Common myeloid progenitor, CD34-positive (primary cell): ENCODE measurements at places on chromosomes 1 and 21.
A peak's percentile ranks its signal among the peaks of the same experiment; 100 is the strongest.

GRCh38 chr1:77014073-77014788 is 147.0 kb downstream of the ST6GALNAC5 start:
- no peak for DNase-seq

DNA sequence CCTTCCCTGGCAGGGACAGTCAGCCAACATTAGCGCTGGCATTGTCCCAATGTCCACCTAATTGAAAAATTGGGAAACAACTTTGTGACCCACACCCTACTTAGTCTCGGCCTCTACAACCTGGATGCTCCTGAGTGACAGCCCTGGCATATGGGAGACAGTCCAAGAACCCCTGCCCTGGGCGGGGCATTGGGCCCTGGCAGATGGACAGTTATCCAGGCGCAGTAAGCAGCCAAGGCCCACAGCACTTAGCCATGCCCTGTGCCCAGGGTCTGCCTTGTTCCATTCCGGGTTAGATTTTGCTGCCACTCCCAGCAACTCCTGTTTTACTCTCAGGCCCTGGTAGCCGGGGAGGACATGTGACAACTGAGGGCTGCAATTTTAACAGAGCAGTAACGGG is 50.3 kb downstream of the NFASC start:
- no peak for DNase-seq

DNA sequence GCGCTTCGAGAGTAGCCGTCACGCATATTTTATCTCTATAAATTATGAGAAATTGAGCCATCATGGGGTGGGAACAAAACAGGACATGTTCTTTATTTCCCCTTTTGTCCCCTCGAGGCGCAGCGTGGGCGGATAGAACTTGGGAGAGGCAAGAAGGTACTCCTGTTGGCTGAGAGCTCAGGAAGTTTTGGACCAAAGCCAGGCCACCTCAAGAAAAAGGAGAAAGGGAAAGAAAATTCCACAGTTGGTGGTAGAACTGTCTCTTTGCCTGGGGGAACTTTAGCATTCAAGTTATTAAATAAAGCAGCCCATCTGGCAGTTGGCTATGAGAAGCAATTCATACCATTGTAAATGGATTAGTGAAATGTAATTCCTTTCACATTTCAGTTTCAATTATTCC is 76.4 kb upstream of the DSCAM start:
- DNase-seq: no peak

- DNase-seq: peak; percentile 66
These were observed 2.7 kb downstream of the RGL1 start for GRCh38 chr1:183807549-183808168.

- no peak for DNase-seq
These were observed 5.1 kb upstream of the LAMB3 start for GRCh38 chr1:209657140-209657879.

DNA sequence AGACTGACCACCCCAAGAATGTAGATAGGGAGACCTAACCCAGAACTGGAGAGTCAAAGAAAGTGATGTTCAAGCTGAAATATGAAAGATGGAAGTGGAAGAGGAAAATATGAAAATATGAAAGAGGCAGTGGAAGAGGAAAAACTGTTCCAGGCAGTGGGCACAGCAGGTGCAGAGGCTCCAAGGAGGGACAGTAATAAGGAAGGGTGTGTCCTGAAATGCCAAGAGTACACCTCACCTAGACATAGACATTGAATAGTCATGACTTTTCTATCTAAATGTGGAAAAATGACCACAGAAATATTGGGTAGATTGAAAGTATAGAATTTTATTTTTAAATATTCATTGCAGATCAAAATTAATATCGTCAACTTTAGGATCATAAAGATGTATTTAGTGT is 161.7 kb upstream of the USP24 start:
- no peak for DNase-seq

DNA sequence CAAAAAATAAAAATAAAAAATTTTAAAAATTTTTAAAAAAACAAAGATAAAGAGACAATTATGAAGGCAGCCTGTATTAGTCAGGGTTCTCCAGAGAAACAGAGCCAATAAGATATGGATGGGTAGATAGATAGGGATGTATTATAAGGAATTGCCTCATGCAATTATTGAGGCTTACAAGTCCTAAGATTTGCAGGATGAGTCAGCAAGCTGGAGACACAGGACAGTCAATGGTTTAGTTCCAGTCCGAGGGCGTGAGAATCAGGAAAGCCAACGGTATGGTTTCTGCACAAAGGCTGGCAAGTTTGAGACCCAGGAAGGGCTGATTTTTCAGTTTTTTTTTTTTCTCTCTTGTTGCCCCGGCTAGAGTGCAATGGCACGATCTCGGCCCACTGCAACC is 24.1 kb upstream of the EIF4G3 start:
- DNase-seq: no peak

- no peak for DNase-seq
These were observed 2.8 kb upstream of the ATF3 start for GRCh38 chr1:212605441-212606394.

DNA sequence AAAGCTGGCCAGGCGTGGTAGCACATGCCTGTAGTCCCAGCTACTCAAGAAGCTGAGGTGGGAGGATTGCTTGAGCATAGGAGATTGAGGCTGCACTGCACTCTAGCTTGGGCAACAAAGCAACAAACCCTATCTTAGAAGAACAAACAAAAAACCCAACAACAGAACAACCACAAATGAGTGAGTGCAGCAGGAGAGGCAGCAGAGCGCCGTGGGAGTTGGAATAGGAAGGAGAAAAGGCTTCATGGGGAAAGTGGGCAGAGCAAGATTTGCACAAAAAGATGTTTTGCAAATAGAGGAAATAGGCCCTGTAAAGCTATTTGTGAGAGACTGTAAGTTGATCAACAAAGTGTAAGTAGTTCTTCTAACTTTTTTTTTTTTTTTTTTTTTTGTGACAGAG is 19.6 kb downstream of the SMAP2 start:
- no peak for DNase-seq

DNA sequence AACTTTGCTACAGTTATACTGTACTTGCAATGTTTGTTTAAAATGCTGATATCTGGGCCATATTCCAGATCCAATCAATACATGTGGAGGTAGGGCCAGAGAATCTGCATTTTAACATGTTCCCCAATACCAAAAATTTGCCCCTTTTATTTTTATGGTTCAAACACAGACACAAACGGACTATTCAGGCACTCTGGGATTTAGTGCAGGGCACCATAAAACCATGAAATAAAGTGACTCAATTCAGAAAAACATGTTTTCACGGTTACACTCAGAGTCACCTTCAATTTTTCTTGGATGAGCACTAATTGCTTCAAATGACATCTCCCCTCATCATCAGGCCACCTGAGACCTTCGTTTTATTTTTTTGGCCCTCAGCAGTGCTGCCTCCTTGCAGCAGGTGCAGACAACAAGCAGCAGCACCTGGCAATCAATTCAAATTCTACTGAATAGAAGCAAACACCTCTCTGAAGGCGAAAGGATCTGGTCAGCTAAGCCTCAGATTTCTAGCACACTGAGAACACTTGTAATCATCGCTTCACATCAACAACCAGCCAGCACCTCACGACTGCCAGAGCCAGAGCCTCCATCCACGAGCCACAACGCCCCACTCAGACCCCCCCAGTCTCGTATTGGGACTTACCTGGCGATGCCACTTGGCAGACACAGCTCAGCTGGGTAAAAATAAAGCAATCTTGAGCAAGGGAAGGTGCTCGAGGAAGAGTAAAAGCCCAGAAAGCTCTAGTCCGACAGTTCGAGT is 1.1 kb downstream of the ERO1B start:
- peak; percentile 64 for DNase-seq

- DNase-seq: peak; percentile 61
These were observed at the start of gene TRIM46 for GRCh38 chr1:155173478-155174323. TSS of gene TRIM46 (plus strand) at chr1:155173849. CDS start at chr1:155173967, 118 bp downstream.

GRCh38 chr1:185281245-185281644 is 35.8 kb downstream of the IVNS1ABP start:
- no peak for DNase-seq

- DNase-seq: no peak
These were observed 23.8 kb downstream of the UBE4B start for GRCh38 chr1:10056599-10056987.

GRCh38 chr21:45481977-45482898 is 60.0 kb downstream of the SLC19A1 start:
- DNase-seq: no peak

DNA sequence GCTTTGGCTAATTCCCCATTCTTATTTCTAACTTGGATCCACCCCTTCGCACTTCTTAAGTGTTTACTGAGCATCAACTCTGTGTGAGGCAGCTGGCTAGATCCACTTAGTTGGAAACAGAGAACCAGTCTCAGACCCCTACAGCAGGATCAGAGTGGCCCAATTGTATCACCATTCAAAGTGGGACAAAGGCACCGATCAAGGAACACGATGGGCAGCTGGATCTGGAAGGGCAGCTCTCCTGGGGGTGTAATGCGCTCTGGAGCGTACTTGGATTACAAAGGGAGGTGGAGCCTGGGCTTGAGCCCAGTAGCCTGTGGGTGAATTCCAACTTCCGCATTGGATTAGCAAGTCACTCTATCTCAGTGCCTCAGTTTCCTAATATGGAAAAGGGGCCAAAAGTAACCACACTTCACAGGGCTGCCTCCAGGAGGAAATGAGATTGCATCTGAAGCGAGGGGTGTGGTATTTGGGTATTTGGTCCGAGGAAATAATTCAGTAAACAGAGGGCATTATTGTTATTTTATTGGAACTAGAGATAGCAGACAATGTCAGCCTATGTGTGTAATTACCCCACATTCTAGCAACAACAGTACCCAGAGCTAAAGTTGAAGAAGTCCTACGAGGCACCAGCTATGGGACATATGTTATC is 11.9 kb downstream of the ECE1 start:
- no peak for DNase-seq

- peak; percentile 2 for DNase-seq
These were observed 46.8 kb downstream of the ELAVL4 start for GRCh38 chr1:50155541-50155940.

DNA sequence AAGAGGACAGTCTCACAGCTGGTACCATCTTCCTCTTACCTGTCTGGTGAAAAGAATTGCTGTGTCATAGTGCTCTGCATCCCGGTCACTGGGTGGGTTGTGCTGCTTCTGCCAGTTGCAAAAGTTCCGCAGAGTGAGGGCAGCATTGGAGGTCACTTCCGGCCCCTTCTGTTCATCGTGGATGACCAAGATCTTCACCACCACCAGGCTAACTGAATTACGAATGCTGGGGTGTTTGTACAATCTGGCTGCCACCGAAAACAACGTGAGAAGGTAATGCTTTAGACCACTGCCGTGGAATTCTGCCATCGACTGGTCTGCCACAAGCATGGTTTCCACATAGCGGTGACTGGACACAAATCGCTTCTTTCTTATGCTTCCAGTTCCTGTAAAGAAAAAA is 2.9 kb downstream of the ADAMTS1 start:
- peak; percentile 13 for DNase-seq

DNA sequence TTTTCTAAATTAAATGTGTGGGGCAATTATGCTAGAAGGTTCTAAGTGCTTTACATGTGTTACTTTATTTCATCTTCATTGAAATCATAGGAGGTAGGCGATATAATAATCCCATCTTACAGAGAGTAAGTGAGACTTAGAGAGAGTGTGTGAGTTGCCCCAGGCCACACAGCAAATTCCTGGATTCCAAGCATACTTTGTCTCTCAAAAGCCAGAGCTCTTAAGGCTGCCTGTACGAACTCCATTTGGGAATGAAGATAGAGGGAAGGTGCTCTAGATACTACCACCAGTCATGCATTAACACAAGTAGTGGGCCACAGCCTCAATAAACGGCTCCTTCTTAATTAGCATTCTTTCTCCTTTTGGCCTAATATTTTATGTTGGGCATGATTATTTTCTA is 170.1 kb downstream of the SIPA1L2 start:
- no peak for DNase-seq

DNA sequence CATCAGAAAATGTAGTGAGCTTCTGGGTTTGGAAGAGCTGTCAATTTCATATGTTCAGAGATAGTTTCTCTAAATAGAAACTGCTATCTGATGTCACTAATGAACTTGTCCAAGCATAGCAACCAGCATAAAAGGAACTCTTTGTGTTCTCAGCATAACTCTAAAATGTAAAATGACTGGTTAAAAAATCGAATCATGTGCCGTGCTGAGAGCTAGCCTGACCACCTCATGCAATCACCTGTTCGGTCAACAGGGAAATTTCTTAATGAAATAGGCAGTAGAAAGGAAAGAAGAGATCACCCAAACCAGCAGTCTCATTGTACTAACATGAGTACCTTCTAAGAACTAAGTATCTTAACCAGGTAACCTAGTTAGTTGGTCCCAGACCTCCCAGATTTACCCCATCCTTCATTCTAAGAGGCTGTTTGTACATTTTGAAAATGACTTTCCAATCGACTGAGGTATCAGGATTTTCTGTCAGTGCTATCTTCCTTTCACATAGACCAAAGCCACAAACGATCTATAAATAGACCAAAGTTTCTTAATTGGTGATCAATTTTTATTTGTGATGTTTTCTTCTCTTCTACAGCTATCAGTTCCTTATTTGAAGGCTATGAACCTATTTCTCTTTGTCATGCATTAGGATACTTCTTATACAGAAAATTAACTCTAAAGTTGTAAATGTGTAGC is 147.3 kb downstream of the TLR5 start:
- DNase-seq: no peak

GRCh38 chr1:245448531-245448930 is 293.7 kb downstream of the KIF26B start:
- DNase-seq: no peak

- DNase-seq: no peak
These were observed 344.4 kb upstream of the ESRRG start for GRCh38 chr1:217067642-217068041.

DNA sequence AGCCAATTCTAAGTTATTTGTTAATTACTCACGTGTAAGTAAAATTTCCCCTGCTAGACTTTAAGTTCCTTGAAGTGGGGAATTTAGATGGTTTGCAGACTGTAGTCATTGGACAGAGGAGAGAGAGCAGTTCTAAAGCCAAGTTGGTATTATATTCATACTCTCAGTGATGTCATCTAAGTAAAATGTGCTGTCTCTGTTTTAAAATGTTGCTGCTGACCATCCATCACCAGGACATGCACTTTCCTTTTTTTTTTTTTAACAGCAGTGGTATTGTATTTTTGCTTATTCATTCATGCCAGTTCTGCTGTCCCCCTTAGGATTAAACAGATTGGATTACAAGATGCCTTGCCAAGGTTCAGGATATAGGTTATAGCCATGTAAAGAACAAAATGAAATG is 2.3 kb downstream of the TTLL7 start:
- DNase-seq: no peak

GRCh38 chr1:110853135-110853534 is 19.8 kb upstream of the CD53 start:
- DNase-seq: no peak

GRCh38 chr1:230558324-230558723 is 84.0 kb upstream of the COG2 start:
- DNase-seq: no peak

DNA sequence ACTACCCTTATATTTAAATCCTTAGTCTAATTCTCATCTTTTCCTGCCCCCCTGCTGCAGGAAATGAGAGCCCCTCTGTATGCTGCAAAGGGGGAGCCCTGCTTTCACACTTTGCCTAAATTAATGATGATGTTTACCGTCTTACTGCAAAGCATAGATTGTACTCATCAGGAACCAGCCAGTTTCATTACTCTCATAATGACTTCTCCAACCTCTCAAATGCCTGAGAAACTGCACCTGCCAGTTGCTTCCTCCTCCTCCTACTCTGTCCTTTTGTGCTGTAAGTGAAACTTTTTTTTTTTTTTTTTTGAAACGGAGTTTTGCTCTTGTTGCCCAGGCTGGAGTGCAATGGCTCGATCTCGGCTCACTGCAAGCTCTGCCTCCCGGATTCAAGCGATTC is 101.7 kb downstream of the ADSS2 start:
- no peak for DNase-seq

- peak; percentile 6 for DNase-seq
These were observed 72.8 kb downstream of the SIPA1L2 start for GRCh38 chr1:232557096-232557495.
